ENCODE measurements at places on chromosomes 12 and 14.

- peaks cover 11% of the 10 kb centered on the region for H3K36me3 ChIP-seq
- H3K4me1 ChIP-seq = peaks cover 21% of the 10 kb centered on the region
- no peak for DNase-seq
- H3K27me3 ChIP-seq = peaks cover 58% of the 10 kb centered on the region
- peak overlapping the region; percentile 75 for H3K4me3 ChIP-seq
- H3K27ac ChIP-seq = no peak overlapping the region
Measured at GRCh38 chr14:90062822-90063539, 1.2 kb downstream of the KCNK13 start.

DNA sequence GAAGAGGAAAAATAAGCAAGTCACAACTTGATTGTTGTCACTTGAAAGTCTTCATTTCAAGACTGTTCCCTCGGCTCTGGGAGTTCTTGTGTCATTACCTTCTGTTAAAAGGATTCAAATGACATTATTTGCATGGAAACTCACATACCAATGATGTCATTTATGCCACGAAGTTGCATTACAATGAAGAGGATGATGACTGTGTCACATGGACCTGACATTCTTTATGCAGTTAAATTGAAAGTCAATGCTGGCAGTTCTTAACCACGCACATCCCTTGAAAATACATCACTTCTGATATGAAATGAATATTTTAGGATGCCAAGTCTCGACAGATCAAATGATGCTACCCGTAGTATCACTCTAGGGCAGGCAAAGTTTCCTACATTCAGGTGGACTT, 1069.5 kb downstream of the VRK1 start:
- H3K36me3 ChIP-seq = no peaks in the 10 kb centered on the region
- no peaks in the 10 kb centered on the region for H3K27me3 ChIP-seq
- H3K4me3 ChIP-seq = no peak overlapping the region
- H3K4me1 ChIP-seq = no peaks in the 10 kb centered on the region

DNA sequence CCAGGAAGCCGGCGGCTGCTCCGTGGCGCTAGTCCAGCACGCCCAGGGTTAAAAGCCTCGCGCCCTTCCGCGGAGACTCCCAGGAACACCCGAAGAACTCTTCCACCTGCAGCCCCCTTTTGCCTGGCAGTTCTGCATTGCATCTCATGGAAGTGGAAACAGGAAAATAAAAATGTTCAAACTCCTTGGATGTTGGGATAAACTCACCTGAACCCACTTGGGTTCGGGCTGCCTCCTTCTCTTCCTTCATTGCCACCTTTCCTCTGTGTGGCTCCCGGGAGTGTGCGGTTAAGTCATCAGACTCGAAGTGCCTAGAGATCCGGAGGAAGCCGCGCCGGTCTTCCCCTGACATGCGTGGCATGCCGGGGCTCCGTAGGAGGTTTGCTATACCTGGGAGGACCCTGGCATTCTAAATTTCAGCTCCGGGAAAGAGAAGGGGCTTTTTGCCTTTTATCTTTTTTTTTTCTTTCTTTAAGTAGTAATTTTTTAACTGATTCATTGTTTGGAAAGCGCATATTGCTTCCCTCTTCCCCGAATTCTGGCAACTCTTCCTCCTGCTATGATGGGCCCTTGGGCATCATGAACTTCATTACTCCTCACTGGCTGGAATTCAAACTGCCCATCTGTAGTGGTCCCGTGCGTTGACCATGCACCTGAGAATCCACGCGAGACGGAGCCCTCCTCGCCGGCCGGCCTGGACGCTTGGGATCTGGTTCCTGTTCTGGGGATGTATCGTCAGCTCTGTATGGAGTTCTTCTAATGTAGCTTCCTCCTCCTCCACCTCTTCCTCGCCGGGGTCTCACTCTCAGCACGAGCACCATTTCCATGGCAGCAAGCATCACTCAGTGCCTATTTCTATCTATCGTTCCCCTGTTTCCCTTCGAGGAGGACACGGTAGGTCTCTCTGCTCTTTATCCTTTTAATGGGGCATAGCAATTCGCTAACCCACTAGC, 931.4 kb downstream of the DIO2 start:
- H3K27me3 ChIP-seq = peaks cover 19% of the 10 kb centered on the region
- DNase-seq = no peak
- no peaks in the 10 kb centered on the region for H3K4me1 ChIP-seq
- no peaks in the 10 kb centered on the region for H3K36me3 ChIP-seq

- no peak for DNase-seq
- H3K36me3 ChIP-seq = peaks cover 12% of the 10 kb centered on the region
- H3K4me1 ChIP-seq = no peaks in the 10 kb centered on the region
- peaks cover 64% of the 10 kb centered on the region for H3K27me3 ChIP-seq
Measured at GRCh38 chr14:67515386-67516079, 17.6 kb upstream of the PLEKHH1 start.

DNA sequence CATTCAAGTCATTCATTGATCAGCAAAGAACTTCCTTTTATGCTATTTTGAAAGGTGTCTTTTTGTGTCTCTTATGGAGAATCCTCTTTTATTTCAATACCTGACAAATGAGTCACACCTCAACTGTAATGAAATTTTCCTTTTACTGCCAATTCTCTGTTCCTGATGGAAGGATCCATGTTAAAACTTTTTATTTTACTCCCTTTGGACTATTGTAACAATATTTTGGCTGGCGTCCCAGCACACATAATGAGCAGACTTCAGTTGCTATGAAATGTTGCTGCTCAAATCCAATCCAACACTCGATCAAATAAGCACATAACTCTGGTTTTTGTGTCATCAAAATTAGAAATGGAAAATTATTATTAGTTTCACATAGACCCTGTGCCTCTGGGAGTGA, 21.9 kb upstream of the SLC15A5 start:
- DNase-seq = no peak
- H3K36me3 ChIP-seq = no peaks in the 10 kb centered on the region
- no peak overlapping the region for H3K4me3 ChIP-seq

GRCh38 chr12:24173067-24173466, 223.6 kb upstream of the SOX5 start:
- H3K4me1 ChIP-seq = no peaks in the 10 kb centered on the region
- no peak overlapping the region for H3K4me3 ChIP-seq
- H3K27ac ChIP-seq = no peak overlapping the region
- no peaks in the 10 kb centered on the region for H3K27me3 ChIP-seq
- DNase-seq = no peak

DNA sequence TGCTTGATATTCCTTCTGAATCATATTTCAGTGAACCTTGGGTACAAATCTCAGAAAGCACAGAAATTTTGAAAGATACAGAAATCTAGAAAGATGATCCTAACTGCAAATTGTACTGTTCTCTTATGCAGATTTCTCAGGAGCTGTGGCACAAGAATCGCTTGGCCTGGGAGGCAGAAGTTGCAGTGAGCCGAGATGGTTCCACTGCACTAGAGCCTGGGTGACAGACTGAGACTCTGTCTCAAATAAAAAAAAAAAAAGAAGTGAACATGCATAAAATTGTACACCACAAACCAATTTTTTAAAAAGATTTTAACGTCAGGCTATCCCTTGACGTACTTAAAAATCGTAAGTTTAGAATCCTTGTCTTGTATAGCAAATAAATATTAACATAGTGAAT, 31.3 kb downstream of the SCAF11 start:
- H3K4me3 ChIP-seq = no peak overlapping the region
- no peaks in the 10 kb centered on the region for H3K4me1 ChIP-seq
- no peak overlapping the region for H3K27ac ChIP-seq
- DNase-seq = no peak

- H3K4me1 ChIP-seq = peaks cover 35% of the 10 kb centered on the region
- H3K36me3 ChIP-seq = no peaks in the 10 kb centered on the region
- no peak for DNase-seq
- no peaks in the 10 kb centered on the region for H3K27me3 ChIP-seq
- H3K27ac ChIP-seq = peak overlapping the region; percentile 92
- H3K4me3 ChIP-seq = peak overlapping the region; percentile 11
Measured at GRCh38 chr12:51682981-51683380, 91.9 kb downstream of the SCN8A start.

GRCh38 chr12:44875417-44875953, 630 bp downstream of the NELL2 start:
- no peak for DNase-seq
- H3K27ac ChIP-seq = no peak overlapping the region
- H3K27me3 ChIP-seq = peaks cover 51% of the 10 kb centered on the region
- H3K4me1 ChIP-seq = peaks cover 24% of the 10 kb centered on the region

- DNase-seq = no peak
- no peak overlapping the region for H3K27ac ChIP-seq
- H3K36me3 ChIP-seq = no peaks in the 10 kb centered on the region
- no peak overlapping the region for H3K4me3 ChIP-seq
- peaks cover 9% of the 10 kb centered on the region for H3K4me1 ChIP-seq
Measured at GRCh38 chr14:55715889-55716288, 135.9 kb downstream of the KTN1 start.

GRCh38 chr12:49543221-49543913, 4.5 kb downstream of the KCNH3 start:
- H3K27ac ChIP-seq = no peak overlapping the region
- DNase-seq = no peak
- peaks cover 7% of the 10 kb centered on the region for H3K4me1 ChIP-seq
- no peak overlapping the region for H3K4me3 ChIP-seq
- H3K36me3 ChIP-seq = peaks cover 9% of the 10 kb centered on the region

- no peaks in the 10 kb centered on the region for H3K27me3 ChIP-seq
- peak overlapping the region; percentile 98 for H3K27ac ChIP-seq
- H3K4me3 ChIP-seq = peak overlapping the region; percentile 96
- H3K36me3 ChIP-seq = peaks cover 27% of the 10 kb centered on the region
- DNase-seq = no peak
- H3K4me1 ChIP-seq = peaks cover 8% of the 10 kb centered on the region
Measured at GRCh38 chr12:101407049-101407435, 530 bp downstream of the ARL1 start.

DNA sequence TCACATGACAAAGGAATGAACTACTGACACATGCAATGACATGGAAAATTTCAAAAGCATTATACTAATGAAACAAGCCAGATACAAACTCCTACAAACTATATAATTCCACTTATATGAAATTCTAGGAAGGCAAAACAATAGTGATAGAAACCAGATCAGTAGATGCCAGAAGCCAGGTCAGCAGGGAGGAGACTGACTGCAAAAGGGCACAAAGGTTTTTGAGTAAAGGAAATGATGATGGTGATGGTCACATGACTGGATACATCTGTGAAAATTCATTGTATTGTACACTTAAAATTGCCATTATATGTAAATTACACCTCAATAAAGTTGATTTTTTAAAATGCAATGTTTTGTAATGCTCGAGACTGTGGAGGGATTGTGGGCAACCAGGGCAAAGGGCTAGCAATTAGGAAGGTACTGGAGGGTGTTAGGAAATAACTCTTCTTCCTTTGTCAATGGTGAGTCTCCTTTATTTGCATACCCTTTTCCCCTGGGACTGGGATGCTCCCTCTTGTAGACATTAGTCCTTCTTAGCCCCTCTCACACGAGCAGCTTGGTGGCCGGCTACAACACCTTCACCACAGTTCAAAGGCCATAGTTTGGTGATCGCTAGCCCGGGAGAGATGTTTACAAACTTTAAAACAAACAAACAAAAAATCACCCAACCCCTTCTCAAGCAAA, 6.7 kb upstream of the PRPF40B start:
- H3K27ac ChIP-seq = no peak overlapping the region
- peaks cover 23% of the 10 kb centered on the region for H3K4me1 ChIP-seq
- no peak overlapping the region for H3K4me3 ChIP-seq

- H3K36me3 ChIP-seq = peaks cover 63% of the 10 kb centered on the region
- H3K27ac ChIP-seq = no peak overlapping the region
- no peaks in the 10 kb centered on the region for H3K27me3 ChIP-seq
- DNase-seq = no peak
- H3K4me3 ChIP-seq = no peak overlapping the region
- peaks cover 8% of the 10 kb centered on the region for H3K4me1 ChIP-seq
Measured at GRCh38 chr12:93402333-93403311, 24.9 kb downstream of the NUDT4 start.

- DNase-seq = no peak
- H3K4me1 ChIP-seq = no peaks in the 10 kb centered on the region
- H3K36me3 ChIP-seq = no peaks in the 10 kb centered on the region
- no peak overlapping the region for H3K27ac ChIP-seq
- H3K27me3 ChIP-seq = peaks cover 68% of the 10 kb centered on the region
Measured at GRCh38 chr14:93751946-93752655, 36.2 kb downstream of the PRIMA1 start.

GRCh38 chr14:97634751-97635150, 837.6 kb downstream of the VRK1 start:
- DNase-seq = no peak
- H3K4me1 ChIP-seq = no peaks in the 10 kb centered on the region
- H3K4me3 ChIP-seq = no peak overlapping the region
- H3K27ac ChIP-seq = no peak overlapping the region

DNA sequence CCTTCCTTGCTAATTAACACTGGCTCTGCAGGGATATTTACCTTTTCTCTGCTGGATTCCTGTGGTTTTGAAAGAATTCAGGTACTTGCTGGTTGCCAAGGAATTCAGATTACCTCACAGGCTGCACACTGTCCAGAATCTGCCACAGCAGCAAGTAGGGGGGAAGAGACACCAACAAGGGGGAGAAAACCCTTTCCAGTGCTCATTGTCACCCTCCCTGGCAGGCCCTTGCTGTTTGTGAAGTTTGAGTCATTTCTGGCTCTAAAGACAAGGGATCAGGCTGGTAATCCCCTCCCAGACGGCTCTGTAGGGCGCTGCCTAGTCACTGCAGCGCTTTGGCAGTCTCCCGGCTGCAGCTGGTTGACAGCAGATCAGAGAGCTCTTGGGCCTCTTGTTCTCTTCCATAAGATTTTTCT, 50.8 kb downstream of the TTLL5 start:
- H3K27ac ChIP-seq = peak overlapping the region; percentile 77
- peak; percentile 85 for DNase-seq
- H3K27me3 ChIP-seq = no peaks in the 10 kb centered on the region

DNA sequence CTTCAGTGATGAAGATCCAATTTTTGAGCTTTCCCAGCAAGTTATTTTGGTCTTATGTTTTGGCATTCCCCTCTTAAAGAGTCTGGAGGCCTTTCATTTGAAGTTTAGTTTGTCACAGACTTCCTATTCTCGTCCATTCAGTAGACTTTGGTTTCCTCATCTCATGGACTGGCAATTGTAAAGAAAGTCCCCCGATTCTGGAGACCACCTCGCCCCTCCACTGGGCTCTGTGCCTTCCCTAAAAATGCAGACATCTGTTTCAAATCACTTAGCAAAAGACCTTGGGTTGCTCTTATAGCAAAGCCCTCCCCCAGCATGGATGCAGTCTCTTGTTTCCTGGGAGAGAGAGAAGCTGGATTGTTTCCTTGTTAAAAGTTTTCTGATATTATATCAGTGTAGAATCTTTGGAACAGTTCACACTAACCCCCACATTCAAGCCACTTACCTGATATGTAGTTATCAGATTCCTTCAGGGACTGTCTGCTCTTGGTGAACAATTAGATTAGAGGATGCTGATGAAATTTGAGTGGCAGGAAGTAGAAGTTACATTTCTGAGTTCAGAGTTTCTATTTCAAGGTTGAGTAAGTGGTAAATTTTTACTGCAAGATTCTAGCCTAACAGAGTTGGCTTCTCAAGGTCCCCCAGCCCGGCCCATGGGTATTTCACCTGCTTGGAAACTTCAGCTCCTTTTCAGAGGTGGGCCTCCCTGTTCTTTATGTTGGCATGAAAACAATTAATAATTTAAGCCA, 56.3 kb downstream of the PLXNC1 start:
- no peak overlapping the region for H3K4me3 ChIP-seq
- peaks cover 13% of the 10 kb centered on the region for H3K27me3 ChIP-seq
- H3K4me1 ChIP-seq = no peaks in the 10 kb centered on the region
- DNase-seq = no peak
- no peak overlapping the region for H3K27ac ChIP-seq
